ENCODE measurements at places on chromosomes 2 and 18.

DNA sequence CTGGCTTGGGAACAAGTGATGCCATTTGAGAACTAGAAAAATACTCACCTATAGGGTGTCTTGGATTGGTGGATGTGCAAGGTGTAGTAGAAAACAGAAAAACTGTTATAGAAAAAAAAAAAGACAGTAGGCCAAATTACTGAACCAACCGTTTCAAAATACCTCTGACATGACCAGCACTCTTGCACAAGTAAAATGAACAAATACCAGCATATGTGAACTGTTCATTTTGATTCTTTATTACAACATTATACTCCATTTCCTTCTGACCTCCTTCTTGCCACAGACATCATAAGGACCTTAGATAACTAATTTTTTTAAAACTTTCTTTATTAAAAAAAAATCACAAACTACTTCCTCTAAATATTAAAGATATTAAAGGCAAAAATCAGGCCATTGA, 125.5 kb downstream of the ATAD2B start:
- no peak for DNase-seq

DNA sequence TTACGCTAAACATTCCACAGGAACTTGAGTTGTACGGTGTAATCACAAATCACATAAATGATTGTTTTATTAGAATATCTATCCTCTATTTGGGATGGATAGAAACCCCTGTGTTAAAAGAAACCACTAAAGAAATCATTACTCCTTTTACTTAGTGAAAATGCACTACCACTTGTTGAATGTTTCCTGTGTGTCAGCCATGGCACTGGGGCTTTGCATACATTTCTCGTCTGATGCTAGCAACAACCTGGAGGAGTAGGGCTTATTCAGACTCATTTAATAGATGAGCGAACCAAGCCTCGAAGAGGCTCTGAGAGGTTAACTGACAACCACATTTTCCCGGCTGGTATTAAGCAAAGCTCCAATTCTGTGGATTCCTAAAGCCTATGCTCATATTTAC, 60.5 kb upstream of the PELI1 start:
- DNase-seq: no peak

DNA sequence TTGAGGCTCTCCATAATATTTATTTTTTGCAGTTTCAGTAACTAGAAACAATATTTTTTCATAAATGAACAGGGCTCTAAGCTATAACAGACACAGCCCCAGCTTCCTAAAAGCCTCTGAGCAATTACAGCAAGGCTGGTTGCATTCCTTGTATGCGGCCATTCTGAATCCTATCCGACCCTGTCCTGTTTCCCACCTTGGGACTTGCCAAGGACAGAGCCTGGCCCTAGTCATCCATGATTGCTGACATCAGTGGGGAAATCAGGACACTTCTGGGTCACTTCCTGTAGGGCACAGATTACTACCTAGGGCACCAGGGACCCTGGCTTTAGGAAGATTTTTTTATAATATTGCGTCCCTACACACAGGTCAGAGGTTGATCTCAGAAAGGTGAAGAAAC, 5.5 kb downstream of the TMEM177 start:
- no peak for DNase-seq

GRCh38 chr2:96664366-96664925, 21.9 kb downstream of the FER1L5 start:
- DNase-seq: no peak

Measured in NCI-H774 (cell line).